Thyroid gland (tissue), 4 donors: ENCODE measurements at places on chromosomes 2 and 18. TPM values are rescaled to one million over a fixed set of nuclear protein-coding genes. Genes with fewer than 3 reads are reported as not detected.

DNA sequence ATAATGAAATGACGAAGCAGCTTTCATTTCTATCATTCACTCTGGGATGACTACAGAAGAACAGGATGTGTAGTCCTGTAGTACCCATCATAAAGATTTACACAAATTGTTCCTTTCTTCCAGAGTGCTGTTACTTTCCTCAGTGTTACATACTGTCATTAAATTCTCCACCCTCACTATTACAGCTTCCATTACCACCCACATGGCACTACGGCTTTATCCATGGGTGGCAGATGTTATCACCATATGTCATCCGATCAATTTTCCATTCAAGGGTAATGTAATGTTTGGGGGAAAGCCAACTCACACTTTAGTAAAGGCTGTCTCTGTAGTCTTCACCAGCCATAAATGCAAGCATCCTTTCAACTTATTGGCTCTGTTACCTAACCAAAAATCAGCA lies 7.1 kb upstream of the CSRNP3 start:
- no peaks in the 10 kb centered on the region for H3K36me3 ChIP-seq
- no peak overlapping the region for H3K27ac ChIP-seq
- no peaks in the 10 kb centered on the region for H3K4me1 ChIP-seq
- no peak overlapping the region for H3K4me3 ChIP-seq

Gene APLF
- 9.1 TPM for total RNA-seq

GRCh38 chr2:182316950-182317349 lies 109.9 kb downstream of the PDE1A start:
- no peak overlapping the region for H3K27ac ChIP-seq
- H3K4me3 ChIP-seq: no peak overlapping the region
- H3K4me1 ChIP-seq: peaks cover 24% of the 10 kb centered on the region
- H3K36me3 ChIP-seq: no peaks in the 10 kb centered on the region
- no peak for DNase-seq

DNA sequence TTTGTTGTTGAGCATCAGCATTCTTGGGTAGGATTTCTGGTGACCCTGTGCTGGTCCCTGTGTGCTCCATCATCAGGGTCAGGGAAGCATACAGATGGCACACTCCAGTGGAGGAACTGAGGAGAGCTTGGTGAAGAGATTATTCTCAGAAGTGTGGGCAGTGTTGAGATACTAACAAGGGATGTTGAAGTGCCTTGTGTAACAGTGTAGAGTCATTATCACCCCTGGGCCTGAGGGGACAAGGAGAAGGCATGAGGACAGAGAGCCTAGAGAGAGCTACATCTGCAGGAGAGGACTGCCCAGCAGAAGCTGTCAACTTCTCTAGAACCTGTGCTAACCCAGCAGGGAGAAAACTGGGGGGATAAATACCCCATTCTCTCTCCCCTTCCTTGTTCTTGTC lies 189.0 kb downstream of the PLCL1 start:
- no peaks in the 10 kb centered on the region for H3K4me1 ChIP-seq
- no peak overlapping the region for H3K4me3 ChIP-seq
- no peaks in the 10 kb centered on the region for H3K27me3 ChIP-seq
- DNase-seq: no peak
